Activated T-helper 9 cell treated with anti-CD3 and anti-CD28 coated beads, Interleukin-2, amount 50 U/mL, for 16 hours (primary cell): ENCODE measurements at places on chromosomes 5 and 9.

GRCh38 chr5:139277171-139277570, 16.4 kb upstream of the MATR3 start:
- no peak for DNase-seq

- no peak for DNase-seq
Observed at GRCh38 chr9:95373069-95373681, 55.7 kb upstream of the FANCC start.

GRCh38 chr5:96196890-96197289, 235.2 kb upstream of the ELL2 start:
- DNase-seq: no peak

- DNase-seq: no peak
Observed at GRCh38 chr5:143229426-143229895, 174.0 kb downstream of the NR3C1 start.

GRCh38 chr5:31771500-31771899, 132.6 kb downstream of the PDZD2 start:
- DNase-seq: no peak

GRCh38 chr5:81241961-81242648, 9.0 kb downstream of the CKMT2 start:
- DNase-seq: no peak

GRCh38 chr5:139651043-139651834, 3.1 kb downstream of the CXXC5 start:
- DNase-seq: no peak

GRCh38 chr5:135061001-135061400, 27.0 kb upstream of the PITX1 start:
- DNase-seq: no peak

- no peak for DNase-seq
Observed at GRCh38 chr5:146366904-146367303, 28.3 kb downstream of the POU4F3 start.

DNA sequence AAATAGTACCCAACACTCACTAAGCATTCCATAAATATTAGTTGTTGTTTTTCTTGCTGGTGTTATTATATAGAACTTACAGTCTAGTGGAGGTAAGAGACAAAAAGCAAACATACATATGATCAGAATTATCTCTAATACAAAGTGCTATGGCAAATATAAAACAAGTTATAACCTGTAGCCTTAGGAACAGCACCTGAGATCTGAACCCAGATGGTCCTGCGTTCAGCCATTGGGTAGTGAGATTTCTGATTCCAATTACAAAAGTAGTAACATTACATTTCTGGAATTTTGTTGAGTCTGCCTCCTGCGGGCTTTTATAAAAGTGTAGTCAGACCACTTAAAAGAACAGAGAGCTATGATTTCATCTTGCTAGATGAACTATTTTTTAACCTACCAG, 242.9 kb upstream of the ZNF462 start:
- DNase-seq: no peak
